ENCODE measurements at places on chromosomes 13 and 19.

- DNase-seq: no peak
Observed at GRCh38 chr13:36891752-36892151, 28.3 kb downstream of the SMAD9 start.

- no peak for DNase-seq
Observed at GRCh38 chr19:49591731-49592485, 926 bp downstream of the PRR12 start.

DNA sequence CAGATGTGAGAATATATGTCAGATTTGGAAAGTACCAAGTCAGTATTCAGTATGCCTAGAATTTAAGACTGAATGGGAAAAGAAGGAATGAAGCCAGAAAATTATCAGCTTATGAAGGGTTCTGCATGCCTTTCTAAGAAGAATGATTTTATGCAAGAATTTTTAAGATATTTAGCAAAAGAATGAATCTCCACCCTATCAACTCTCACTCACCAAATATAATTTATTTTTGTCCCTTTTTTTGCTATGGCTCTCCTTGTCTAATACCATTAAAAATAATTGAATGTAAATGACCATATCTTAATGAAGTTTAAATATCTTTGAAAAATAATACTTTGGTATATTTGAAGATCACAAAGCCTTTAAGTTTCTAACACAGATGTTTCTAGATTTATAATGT, 612.7 kb upstream of the GPC6 start:
- DNase-seq: no peak

- DNase-seq: no peak
Observed at GRCh38 chr19:17862711-17863519, 3.2 kb downstream of the RPL18A start.

- no peak for DNase-seq
Observed at GRCh38 chr13:23621316-23621645, 51.1 kb downstream of the TNFRSF19 start.

DNA sequence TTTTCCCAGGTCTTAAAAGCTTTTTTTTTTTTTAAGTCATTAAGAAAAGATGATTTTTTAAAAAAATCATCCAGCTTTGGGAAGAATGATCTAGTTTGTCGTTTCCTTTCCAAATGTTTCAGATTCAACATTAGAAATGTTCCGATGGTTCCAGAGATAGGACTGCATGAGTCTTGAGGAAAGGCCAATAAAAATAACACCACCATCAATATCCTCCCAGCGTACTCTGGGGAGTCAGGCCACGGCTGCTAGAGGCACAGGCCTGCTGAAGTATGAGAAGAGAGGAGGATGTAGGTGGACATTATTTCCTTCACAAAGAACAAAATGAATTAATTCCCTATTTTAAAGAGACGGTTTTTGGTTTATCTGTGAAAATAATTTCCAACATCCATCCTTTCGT, 60.0 kb upstream of the SHISA2 start:
- DNase-seq: no peak

- DNase-seq: no peak
Observed at GRCh38 chr13:97100821-97101220, 106.5 kb upstream of the OXGR1 start.

DNA sequence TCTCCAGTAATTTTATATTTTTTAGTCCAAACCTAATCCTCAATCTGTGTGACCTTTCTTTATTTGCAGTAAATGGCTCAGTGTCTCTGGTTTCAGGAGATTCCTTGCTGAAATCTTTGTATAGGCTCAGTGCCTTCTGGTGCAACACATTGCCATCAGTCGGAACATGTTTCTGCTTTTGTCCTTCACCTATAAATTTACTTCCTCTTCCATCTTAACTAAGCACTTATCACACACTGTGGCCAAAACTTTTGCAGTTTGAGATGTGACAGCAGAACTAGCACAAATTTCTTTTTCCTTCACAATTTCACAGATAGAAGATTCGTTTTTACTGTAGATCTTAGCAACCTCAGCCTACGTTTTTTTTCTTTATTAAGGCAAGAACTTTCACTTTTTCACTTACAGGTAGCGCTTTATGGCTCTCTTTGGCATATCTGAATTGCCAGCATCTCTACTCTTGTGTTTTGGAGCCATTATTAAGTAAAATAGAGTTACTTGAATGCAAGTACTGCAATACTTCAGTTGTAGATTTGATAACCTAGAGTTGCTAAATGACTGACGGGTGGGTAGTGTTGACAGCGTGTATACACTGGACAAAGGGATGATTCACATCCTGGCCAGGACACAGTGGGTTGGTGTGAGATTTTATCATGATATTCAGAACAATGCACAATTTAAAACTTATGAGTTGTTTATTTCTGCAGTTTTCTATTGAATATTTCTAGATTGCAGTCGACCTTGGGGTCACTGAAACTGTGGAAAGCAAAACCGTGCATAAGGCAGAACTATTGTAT, 44.3 kb downstream of the NDFIP2 start:
- no peak for DNase-seq

GRCh38 chr13:49669735-49670309, 21.5 kb downstream of the EBPL start:
- no peak for DNase-seq

- no peak for DNase-seq
Observed at GRCh38 chr19:7872306-7873204, 1.6 kb downstream of the PRR36 start.

DNA sequence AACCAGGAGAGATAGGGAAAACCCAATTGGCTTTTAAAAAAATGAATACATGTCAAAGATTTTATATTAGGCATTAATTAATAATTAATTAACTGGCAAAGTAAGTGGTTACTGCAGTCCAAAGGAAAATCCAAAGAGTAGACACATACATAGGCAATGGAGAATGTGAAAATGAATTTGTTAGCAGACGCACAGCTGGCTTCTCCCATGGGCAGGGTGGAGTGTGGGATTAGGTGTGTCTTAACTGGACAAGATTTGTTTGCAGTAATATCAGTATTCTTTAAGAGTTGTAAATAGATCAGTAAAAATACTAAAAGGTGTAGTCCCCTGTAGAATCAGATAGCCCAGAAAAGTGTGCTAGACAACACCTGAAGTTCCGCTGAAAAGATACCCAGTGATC, 58.7 kb downstream of the DHRS12 start:
- DNase-seq: no peak

DNA sequence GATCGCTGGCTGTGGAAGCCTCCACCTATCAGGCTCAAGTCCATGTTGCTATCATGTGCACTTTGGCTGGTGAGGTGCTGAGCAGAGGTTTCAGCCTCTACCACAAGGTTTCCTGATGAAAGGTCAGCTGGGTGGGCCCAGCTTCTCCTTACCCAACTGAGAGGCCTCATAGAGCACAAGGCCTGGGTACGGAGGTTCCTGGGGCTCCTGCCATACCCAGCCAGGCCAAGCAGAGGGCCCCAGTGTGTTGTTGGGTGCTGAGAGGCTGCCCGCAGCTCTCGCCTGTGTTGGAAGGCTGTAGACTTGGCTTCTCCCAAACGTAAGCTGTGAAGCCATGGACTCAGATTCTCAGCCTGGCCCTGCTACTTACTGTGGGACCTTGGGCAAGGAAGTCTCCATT, 28.2 kb downstream of the ACTN4 start:
- no peak for DNase-seq

DNA sequence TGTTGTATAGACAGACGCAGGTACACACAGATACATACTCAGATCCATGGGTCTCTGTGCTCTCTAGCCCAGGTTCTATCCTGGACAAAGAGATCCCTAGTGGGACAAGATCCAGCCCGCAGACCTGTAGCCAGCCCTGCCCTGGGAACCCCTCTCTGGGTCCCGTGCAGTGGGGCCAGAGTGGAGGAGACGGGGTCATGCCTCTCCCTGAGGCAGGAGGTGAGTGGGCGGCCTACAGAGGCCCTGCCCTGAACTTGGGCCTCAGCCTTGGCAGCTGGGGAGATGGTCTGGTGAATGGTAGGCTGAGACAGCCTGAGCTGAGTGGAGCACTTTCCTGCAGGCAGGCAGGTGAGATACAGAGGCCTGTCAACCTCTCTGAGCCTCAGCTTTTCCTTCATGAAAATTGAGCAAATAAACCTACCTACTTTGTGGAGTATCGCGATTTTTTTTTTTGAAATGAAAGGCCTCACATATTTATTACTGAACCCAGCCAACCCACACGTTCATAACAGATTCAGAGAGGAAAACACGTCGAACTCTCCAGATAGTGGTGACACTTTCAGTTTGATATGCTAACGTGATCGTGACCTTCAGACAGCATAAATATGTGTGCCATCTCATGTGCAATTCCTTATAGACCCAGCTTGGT, 3.4 kb upstream of the JUND start:
- no peak for DNase-seq

DNA sequence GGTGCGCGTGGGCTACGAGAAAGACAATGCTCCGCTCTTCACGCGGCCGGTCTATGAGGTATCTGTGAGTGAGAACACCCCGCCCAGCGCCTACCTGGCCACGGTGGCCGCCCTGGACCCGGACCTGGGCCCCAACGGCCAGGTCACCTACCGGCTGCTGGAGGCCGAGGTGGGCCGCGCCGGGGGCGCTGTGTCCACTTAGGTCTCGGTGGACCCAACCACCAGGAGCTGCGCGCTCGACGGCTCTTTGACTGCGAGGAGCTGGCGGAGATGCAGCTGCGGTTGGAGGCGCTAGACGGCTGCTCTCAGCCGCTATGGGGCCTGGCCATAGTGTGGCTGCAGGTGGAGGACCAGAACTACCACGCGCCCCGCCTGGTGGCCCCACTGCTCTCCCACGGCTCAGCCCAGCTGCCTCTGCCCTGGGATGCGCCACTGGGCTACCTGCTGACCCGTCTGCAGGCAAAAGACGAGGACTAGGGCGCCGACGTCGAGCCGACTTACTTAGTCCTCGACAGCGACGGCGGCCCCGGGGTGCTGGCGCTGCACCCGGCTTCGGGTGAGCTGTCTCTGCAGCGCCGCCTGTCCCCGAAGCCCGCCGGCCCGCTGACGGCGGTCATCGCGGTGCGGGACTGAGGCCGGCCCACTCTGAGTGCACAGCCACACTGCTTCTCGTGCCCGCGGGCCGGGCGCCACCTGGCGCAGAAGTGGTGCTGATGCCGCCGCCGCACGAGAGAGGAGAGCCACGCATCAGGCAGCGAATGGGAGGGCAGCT, 173.0 kb downstream of the OLFM4 start:
- no peak for DNase-seq

GRCh38 chr13:44218501-44219240, 155.0 kb upstream of the SERP2 start:
- no peak for DNase-seq

GRCh38 chr13:58190577-58190976, 559.0 kb downstream of the PCDH17 start:
- DNase-seq: no peak

GRCh38 chr13:78601874-78602560, 1.3 kb downstream of the POU4F1 start:
- no peak for DNase-seq

DNA sequence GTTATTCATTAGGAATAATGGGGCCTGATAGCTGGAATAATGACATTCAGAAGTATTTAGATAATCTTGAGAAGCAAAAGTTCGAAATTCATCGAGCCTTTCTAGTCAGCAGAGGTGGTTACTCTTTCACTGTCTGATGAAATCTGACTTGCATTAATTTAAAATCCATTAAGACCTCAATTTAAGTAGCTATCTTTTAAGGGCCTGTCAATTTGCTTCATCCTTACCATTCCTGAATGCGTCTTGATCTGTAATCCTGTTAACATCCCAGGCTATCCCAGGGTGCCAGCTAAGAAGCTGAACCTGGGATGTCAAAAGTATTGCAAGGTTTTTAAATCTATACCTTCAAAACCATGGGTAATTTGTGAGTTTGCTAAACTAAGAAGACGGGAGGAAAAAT, 1491.0 kb upstream of the MIR17HG start:
- no peak for DNase-seq

GRCh38 chr13:33994826-33995502, 177.0 kb downstream of the RFC3 start:
- DNase-seq: no peak

DNA sequence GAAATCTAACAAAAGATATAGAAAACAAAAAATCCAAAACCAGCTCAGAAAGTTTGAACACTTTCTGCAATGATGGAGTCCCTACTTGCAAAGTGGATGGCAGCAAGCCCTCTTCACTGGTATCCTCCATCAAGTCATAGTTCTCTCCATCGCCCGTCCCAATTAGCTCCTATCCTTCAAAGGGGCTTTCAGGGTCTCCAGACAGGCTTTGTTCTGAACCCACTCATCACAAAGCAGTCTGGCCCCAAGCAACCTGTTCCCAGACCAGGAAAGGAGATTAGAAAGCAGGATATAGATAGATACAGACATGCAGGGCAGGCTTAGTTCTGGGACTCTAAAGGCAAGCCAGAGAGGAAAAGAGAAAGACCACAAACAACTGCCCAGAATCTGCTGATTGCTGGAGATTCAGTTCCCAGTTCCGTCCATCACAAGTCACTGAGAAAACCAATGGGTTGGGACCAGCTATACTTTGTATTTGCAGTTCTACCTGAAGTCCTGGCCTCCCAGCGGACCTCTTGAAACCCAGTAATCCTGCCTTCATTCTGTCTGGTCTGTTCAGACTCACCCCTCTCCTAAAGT, 47.2 kb upstream of the EPHX3 start:
- no peak for DNase-seq

- no peak for DNase-seq
Observed at GRCh38 chr13:40235160-40235796, 431.2 kb downstream of the FOXO1 start.

- no peak for DNase-seq
Observed at GRCh38 chr19:33472226-33472625, 49.4 kb downstream of the PEPD start.

- no peak for DNase-seq
Observed at GRCh38 chr19:19226663-19227062, 14.9 kb downstream of the NCAN start.

DNA sequence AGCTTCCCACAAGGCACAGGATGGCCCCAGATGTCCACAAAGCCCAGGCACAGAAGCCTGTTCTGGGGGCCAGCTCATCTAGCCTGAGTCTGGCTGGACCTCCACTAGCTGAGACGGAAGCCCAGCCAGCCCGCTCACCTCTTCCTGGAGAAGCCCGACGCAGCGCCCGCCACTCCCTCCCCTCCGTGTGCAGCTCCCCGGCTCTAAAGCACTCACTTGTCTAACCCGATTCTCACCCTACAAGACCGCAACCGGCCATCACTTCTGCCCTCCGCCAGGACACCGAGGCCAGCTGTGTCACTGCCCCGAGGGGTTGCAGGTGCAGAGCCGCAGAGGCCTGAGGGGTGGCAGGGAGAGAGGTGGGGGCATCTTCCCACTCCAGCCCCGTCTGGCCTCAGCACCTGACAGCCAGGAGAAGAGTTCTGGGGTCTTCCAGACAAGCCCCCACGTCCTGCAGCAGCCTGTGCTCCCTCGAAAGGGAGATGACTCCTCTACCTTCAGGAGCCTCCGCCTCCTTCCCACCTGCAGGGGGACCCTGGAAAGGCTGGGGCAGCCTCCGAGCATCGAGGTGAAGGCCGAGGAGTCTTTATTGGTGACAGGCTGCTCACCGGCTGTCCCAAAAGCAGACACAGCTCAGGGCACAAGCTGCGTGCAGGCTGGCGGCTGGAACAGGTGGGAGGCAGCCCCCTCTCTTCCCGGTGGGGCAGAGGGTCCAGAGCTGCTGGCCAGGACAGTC, 5.9 kb upstream of the DIRAS1 start:
- no peak for DNase-seq

GRCh38 chr13:53499576-53500133, 471.0 kb downstream of the OLFM4 start:
- DNase-seq: no peak

Measured in stimulated activated CD4-positive, alpha-beta T cell treated with anti-CD3 and anti-CD28 coated beads, Interleukin-15, amount 100 ng/mL, for 1 hour (primary cell).